ENCODE measurements at places on chromosomes 2 and 18. TPM values are rescaled to one million over a fixed set of nuclear protein-coding genes. Genes with fewer than 3 reads are reported as not detected.

GRCh38 chr18:12478269-12479047 lies 70.7 kb downstream of the PRELID3A start:
- no peaks in the 10 kb centered on the region for H3K27me3 ChIP-seq
- H3K4me3 ChIP-seq, result no peak overlapping the region
- DNase-seq, result no peak
- no peak overlapping the region for H3K27ac ChIP-seq

DNA sequence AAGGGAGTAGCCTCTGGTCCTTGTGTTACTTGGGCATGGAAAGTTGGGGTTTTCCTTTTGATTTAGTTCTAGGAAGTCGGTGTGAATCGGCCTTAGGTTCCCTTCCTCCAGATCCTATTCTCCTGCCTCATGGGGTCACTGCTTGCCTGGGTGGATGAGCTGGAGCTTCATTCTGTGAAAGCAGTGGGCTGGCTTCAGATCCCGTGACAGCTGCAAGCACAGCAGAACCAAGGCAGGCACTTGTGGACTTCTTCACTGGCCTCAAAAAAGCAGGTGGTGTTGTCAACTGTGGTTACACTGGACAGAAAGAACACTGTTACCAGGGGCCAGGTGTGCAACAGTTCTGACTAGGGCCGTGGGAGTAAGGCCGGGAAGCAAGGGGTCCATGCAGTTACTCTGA lies 243.4 kb downstream of the LDLRAD4 start:
- H3K27ac ChIP-seq, result no peak overlapping the region
- H3K27me3 ChIP-seq, result no peaks in the 10 kb centered on the region
- no peaks in the 10 kb centered on the region for H3K36me3 ChIP-seq
- H3K4me1 ChIP-seq, result no peaks in the 10 kb centered on the region
- no peak overlapping the region for H3K4me3 ChIP-seq

- no peaks in the 10 kb centered on the region for H3K27me3 ChIP-seq
- no peaks in the 10 kb centered on the region for H3K36me3 ChIP-seq
- no peak overlapping the region for H3K27ac ChIP-seq
- no peak overlapping the region for H3K4me3 ChIP-seq
- H3K4me1 ChIP-seq, result no peaks in the 10 kb centered on the region
Observed at GRCh38 chr2:64838817-64839216, 150.4 kb upstream of the SLC1A4 start.

DNA sequence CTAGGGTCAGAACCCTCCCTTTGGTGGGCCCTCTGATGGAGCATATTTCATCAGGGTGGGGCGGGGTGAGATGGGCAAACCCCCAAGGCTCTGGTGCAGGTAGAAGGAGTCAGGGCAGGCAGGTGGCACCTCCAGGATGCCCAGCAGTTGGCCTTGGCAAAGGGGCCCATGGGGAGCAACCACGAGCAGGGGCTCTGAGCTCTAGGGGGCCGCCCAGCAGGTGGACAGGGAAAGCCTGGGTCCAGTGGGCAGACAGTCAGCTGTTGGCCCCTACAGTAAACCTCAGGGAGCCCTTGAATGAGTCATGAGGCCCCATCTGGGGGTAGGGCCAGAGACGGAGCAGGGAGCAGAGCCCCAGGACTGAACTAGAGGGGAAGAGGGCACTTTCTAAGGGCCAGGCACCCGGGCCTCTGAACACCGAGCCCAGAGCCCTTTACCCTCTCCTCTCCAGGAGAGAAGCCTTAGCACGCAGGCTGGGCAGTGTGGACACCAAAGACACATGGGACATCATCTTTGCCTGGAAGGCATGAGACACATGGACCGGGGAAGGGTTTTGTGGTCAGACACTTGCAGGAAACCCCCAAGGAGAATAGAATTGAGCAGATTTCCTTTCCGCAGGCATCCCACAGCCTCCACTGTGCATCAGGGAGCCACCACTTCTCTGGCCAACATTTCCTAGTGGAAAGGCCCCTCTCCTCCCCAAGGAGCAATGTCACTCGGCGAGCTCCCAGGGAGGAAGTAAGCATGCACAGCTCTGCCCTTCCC lies 257.3 kb downstream of the GLI2 start:
- no peak overlapping the region for H3K4me3 ChIP-seq
- no peaks in the 10 kb centered on the region for H3K27me3 ChIP-seq

DNA sequence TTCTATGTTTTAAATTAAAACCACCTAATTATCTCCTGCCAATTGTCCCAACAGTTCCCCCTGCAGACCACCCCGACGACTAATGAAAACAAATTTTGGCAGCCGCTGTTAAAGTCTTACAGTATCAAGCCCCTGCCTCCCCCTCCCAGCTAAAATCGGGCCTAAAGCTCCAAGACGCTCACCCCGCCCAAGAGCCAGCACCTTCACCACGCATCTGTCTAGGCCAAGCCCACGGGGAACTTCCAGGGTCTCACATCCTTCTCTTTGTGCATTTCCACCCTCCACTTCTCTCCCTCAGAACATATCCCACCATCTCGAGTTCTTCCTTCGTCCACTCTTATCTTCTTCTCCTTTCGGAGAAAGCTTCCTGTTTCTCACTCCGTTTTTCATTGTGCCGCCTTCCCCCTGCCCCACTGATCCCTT lies 445 bp downstream of the PRPF40A start:
- H3K27me3 ChIP-seq, result no peaks in the 10 kb centered on the region
- H3K4me1 ChIP-seq, result peaks cover 4% of the 10 kb centered on the region
- H3K27ac ChIP-seq, result peak overlapping the region; percentile 23
- peaks cover 3% of the 10 kb centered on the region for H3K36me3 ChIP-seq

GRCh38 chr2:6043238-6043637 lies 351.1 kb downstream of the SOX11 start:
- H3K27me3 ChIP-seq, result no peaks in the 10 kb centered on the region
- DNase-seq, result no peak
- no peak overlapping the region for H3K27ac ChIP-seq
- no peak overlapping the region for H3K4me3 ChIP-seq

DNA sequence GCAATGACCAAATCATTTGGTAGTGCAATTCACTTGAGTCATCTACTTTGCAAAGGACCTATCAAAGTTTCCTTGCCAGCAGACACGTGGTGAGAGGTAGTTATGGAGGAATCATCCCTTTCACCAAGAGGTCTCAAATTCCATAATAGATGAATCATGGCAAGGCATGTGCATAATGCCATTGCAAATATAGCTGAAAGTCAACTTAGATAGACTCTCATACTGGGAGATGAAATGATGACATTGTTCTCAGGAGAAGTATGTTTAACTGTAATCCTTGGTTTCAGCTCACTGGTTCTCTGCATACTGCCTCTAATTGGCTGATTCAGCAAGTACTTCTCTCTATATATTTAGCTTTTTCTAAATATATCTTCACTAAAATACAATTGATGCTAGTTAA lies 57.2 kb downstream of the CALCRL start:
- no peaks in the 10 kb centered on the region for H3K27me3 ChIP-seq
- no peak overlapping the region for H3K27ac ChIP-seq
- DNase-seq, result no peak
- H3K4me3 ChIP-seq, result no peak overlapping the region
- H3K36me3 ChIP-seq, result no peaks in the 10 kb centered on the region

- no peaks in the 10 kb centered on the region for H3K27me3 ChIP-seq
- H3K4me1 ChIP-seq, result peaks cover 3% of the 10 kb centered on the region
- no peak overlapping the region for H3K4me3 ChIP-seq
- no peak for DNase-seq
- no peaks in the 10 kb centered on the region for H3K36me3 ChIP-seq
Observed at GRCh38 chr2:144426981-144427479, 92.9 kb downstream of the ZEB2 start.

DNA sequence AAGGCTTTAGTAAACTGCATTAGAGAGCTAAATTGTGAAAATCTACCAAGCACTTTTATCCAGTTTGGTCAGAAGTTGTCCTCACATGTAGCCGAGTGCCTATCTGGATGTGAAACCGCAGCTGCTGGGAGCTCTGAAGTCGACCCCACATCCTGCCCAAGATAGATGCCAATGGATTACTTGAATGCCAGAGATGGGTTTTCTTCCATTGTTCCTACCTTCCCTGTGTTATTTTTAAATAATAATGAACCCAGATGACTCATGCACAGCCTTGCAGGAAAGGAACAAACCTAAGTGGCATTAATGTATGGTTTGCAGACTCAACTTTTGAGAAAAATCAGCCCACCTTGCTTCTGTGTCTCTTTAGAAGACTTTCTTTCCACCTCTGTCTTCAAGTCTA lies 408.5 kb downstream of the FBXO15 start:
- no peaks in the 10 kb centered on the region for H3K27me3 ChIP-seq
- no peak overlapping the region for H3K4me3 ChIP-seq
- no peak for DNase-seq
- H3K27ac ChIP-seq, result no peak overlapping the region

GRCh38 chr18:45976566-45976965 lies 9.4 kb upstream of the EPG5 start:
- no peaks in the 10 kb centered on the region for H3K36me3 ChIP-seq
- no peaks in the 10 kb centered on the region for H3K27me3 ChIP-seq
- DNase-seq, result no peak
- peaks cover 3% of the 10 kb centered on the region for H3K4me1 ChIP-seq

DNA sequence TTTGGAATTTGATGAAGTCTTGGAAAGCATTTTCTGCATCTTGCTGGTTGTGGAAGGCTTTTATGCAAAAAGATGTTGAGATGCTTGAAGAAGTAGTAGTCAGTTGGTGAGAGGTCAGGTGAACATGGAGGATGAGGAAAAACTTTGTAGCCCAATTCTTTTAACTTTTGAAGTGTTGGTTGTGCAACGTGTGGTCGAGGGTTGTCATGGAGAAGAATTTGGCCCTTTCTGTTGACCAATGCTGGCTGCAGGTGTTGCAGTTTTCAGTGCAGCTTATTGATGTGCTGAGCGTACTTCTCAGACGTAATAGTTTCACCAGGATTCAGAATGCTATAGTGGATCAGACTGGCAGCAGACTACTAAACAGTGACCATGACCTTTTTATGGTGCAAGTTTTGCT lies 508.4 kb upstream of the MAP2 start:
- DNase-seq, result no peak
- H3K4me3 ChIP-seq, result no peak overlapping the region
- H3K27ac ChIP-seq, result no peak overlapping the region
- H3K36me3 ChIP-seq, result no peaks in the 10 kb centered on the region

- no peaks in the 10 kb centered on the region for H3K27me3 ChIP-seq
- no peaks in the 10 kb centered on the region for H3K4me1 ChIP-seq
- H3K4me3 ChIP-seq, result no peak overlapping the region
Observed at GRCh38 chr2:224024270-224024669, 14.8 kb downstream of the SERPINE2 start.

GRCh38 chr18:9173770-9174233 lies 37.2 kb downstream of the ANKRD12 start:
- no peaks in the 10 kb centered on the region for H3K36me3 ChIP-seq
- no peak overlapping the region for H3K27ac ChIP-seq
- no peaks in the 10 kb centered on the region for H3K4me1 ChIP-seq
- H3K4me3 ChIP-seq, result no peak overlapping the region
- no peak for DNase-seq
- no peaks in the 10 kb centered on the region for H3K27me3 ChIP-seq

DNA sequence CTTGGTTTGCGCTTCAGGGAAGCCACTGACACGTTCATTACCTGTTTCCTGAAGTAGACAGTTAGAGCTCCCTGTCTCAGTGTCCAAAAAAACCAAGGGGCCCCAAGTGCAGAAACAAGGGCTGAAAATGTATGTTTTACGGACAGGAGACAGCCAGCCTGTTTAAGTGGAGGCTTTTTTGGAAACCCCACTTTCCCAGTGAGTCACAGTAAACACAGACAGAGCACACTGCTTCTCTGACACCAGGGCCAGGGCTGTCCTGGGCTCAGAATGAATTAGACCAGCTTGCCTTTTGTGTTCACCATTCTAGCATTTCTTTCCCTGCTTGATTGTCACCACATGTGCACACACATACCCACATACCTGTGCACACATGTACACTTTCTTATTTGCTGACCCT lies 128.6 kb downstream of the SH3RF3 start:
- H3K27ac ChIP-seq, result peak overlapping the region; percentile 7
- DNase-seq, result no peak
- H3K36me3 ChIP-seq, result no peaks in the 10 kb centered on the region
- peaks cover 15% of the 10 kb centered on the region for H3K4me1 ChIP-seq

Gene CCDC138
- 3.2 TPM for total RNA-seq

Gene NYAP2
- 0.66 TPM for total RNA-seq

Gene C1GALT1C1L
- 1.9 TPM for total RNA-seq

Gene TLX2
- not detected for total RNA-seq

Data from kidney (tissue), 22 donors.